Ascending aorta (tissue), 2 donors: ENCODE measurements at places on chromosomes 16 and 17.

GRCh38 chr16:88306411-88306810, 76.3 kb upstream of the ZNF469 start:
- DNase-seq, result no peak

GRCh38 chr17:34988644-34989043, 8.3 kb downstream of the LIG3 start:
- no peak for DNase-seq

DNA sequence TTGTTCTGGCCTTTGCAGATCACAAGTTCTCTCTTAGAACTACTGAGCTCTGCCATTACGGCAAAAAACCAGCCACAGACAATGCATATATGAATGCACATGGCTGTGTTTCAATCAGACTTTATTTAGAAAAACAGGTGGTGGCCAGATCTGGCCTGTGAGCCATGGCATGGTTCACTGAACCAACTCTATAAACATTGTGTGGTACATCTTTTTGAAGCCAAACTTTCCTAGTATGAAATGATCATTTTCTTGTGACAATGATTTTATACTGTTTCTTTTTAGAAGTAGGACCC, 65.9 kb upstream of the AMZ2 start:
- no peak for DNase-seq

DNA sequence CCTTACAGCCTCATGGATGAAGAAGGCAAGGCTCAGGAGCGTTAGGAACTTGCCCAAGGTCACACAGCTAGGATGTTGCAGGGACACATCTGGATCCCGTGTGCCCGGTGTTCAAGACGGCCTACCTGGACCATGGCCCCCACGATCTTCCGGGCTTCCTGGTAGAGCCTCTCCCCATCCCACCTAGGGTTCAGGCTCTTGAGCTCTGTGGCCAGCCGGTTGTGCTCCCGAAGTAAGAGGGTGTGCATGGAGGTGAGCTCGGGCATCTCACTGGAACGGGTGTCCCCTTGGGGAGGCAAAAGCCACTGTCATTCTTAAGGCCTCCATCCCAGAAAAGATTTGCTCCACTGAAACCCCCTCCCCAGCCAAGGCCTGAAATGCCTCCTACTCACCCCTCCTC, 5.3 kb downstream of the MPO start:
- DNase-seq, result no peak

DNA sequence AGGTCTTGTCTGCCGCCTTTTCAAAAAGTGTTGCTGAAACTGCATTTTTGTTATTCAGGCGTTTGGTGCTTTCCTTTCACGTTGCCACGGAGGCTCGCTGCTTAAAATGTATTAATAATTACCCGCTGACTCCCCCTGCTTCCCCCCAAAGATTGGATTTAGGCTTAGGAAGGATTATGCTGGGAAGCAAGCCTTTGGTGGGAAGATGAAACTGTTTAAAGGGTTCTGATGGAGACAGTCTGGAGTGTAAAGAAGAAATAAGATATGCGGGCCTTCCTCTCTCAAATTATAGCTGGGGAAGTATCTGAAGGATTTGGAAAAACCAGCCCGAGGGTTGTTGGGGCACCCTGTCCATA, 1.1 kb downstream of the KSR1 start:
- no peak for DNase-seq

DNA sequence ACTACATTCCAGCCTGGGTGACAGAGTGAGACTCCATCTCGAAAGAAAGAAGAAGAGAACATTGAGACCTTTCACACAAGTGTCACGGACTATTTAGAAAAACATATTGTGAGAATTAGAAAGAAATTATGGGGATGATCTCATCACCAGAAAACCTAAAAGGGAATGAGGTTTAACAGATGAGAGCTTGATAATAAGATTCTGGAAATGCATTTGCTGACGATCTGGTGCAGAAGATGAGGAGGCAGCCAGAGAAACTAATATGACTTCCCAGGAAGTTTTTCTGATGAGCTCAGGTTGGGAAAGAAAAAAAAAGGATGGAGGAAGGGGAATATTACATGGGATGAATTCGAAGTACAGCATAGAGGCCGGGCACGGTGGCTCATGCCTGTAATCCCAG, 10.8 kb upstream of the APOH start:
- DNase-seq, result no peak

GRCh38 chr16:53910990-53911389, 207.0 kb downstream of the FTO start:
- no peak for DNase-seq

GRCh38 chr16:9365370-9365728, 273.9 kb downstream of the HAPSTR1 start:
- peak; percentile 66 for DNase-seq
